ENCODE measurements at places on chromosomes 12 and 14.

- DNase-seq, result no peak
Observed at GRCh38 chr12:55666508-55666907, 29.8 kb downstream of the OR10P1 start.

DNA sequence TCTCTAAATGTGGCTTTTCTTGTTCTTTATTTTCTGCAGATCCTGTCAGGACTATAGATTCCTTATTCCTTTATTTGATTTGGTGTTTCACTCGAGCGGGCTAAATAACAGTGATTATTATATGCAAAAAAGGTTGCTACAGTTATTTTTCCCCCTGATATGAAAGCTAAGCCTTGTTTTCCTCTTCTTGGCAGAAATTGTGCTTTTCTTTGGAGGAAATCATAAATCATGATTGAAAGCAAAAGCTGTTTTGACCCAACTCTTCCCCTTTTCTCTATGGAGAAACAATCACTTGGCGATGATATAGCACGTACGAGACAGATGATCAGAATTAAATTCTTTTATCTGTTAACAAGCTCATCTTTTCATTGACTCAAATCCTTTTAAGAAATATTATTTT is 31.4 kb downstream of the PPFIBP1 start:
- DNase-seq, result no peak

DNA sequence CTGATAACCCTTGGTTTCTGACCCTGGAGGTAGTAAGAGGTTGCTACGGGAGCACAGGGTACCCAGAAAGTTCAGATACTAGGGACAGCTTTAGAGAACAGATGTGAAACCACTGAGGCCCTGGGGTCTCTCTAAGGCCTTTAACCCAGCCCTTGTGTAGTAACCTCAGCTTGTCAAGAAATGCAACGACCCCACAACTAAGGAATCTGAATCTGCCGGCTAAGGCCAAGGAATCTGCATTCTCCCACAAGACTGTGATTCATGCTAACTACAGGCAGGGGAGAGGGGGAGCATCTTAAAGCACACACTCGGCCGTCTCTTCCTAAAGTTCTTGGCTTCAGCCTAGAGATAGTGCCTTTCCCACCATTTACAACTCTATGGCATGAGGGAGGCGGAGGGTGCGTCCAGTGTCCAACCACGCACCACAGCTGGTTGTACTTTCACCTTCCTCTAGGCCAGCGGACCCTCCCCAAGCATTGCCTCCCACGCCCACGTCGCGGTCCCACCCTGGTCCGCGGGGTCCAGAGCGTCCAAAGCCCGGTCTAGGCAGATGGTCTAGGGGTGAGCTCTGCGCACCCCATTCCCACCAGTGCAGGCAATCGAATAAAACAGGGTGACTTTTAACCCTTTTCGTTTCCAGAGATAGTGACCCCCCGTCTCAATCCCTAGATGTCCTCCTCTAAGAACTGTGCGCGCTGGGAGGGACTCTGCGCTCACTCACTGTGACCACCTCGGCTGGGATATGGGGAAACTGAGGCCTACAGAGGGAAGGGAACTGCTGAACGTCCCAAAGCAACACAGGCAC is 735 bp upstream of the VASH1 start:
- DNase-seq, result no peak

DNA sequence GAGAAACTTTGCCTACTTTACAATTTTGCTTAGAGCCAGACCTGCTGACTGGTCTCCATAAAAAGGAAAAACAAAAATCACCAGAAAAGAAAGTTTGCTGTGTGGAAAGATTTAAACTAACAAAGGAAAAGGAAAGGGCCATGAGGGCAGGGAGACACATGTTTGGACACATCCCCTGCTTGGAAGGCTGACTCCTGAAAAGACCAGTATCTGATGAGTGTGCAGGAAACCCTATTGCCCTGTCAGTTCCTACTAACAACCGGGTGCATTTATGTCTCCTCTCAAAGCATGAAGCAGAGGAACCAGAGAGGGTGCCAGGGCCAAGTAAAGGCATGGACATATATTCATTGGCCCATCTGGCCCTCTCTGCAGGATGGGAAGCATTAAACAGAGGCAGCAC is 7.0 kb upstream of the STAB2 start:
- DNase-seq, result no peak

- DNase-seq, result no peak
Observed at GRCh38 chr12:52166672-52167071, 25.1 kb downstream of the KRT80 start.

GRCh38 chr12:92718483-92718990 is 15.7 kb downstream of the PLEKHG7 start:
- no peak for DNase-seq

- DNase-seq, result no peak
Observed at GRCh38 chr14:58865514-58866281, 227.9 kb downstream of the DACT1 start.

GRCh38 chr12:38328306-38328895 is 11.8 kb downstream of the ALG10B start:
- no peak for DNase-seq

GRCh38 chr14:81309511-81309910 is 88.8 kb upstream of the GTF2A1 start:
- no peak for DNase-seq

GRCh38 chr12:44875954-44876543 is at the start of gene NELL2:
Gene NELL2 (minus strand): TSS chr12:44876315. CDS start chr12:44875869, 446 bp downstream.
- peak; percentile 58 for DNase-seq

GRCh38 chr14:60710494-60710893 is 13.7 kb downstream of the SIX4 start:
- no peak for DNase-seq

- no peak for DNase-seq
Observed at GRCh38 chr14:74583689-74584434, 28.2 kb downstream of the LTBP2 start.

DNA sequence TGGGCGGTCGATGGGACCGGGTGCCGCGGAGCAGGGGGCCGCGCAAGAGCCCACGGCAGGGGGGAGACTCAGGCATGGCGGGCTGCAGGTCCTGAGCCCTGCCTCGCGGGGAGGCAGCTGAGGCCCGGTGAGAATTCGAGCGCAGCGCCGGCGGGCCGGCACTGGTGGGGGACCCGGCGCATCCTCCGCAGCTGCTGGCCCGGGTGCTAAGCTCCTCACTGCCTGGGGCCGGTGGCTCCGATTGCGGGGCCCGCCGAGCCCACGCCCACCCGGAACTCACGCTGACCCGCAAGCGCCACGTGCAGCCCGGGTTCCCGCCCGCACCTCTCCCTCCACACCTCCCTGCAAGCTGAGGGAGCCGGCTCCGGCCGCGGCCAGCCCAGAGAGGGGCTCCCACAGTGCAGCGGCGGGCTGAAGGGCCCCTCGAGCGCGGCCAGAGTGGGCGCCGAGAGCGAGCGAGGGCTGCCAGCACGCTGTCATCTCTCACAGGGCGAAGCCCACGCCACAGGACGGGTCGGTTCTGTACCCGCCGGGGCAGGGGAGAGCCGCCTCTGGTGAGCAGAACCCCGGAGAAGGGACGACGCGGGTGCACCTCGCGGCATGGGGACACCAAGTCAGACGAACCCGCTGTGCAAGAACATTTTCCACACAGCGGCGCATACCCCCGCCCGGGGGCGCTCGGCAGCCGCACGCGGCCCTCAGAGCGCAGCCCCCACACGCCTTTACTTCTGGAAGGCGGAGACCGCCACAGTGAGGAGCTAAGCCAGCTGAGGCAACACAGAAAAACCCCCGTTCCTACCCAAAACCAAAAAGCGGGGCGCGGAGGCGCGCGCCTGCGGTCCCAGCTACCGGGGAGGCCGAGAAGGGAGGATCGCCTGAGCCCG is 1.2 kb upstream of the SIVA1 start:
- DNase-seq, result no peak

GRCh38 chr12:78407722-78408121 is 456.9 kb upstream of the SYT1 start:
- DNase-seq, result no peak

DNA sequence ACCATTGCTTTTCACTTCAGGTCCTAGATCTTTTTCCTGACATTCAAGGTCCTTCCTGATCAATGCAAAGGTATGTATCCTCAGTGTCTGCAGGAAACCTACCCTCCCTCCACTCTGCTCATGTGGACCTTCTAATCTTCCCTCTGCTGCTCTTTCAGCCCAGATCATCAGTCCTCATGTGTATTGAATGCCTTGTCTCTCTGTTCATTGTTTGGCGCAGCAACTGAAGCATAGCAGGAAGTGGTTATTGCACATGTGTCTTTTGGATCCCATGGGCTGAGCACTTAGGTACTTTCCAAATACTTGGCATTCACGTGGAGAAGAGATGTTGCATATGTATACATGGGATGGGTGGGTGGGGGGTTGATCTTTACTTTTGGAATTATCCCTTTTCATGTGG is 4.3 kb upstream of the NIN start:
- no peak for DNase-seq

GRCh38 chr12:123942238-123942653 is 30.4 kb downstream of the CCDC92 start:
- no peak for DNase-seq

- DNase-seq, result no peak
Observed at GRCh38 chr12:64225626-64226025, 3.5 kb upstream of the KICS2 start.

GRCh38 chr14:100772607-100773165 is 46.0 kb downstream of the DLK1 start:
- no peak for DNase-seq

DNA sequence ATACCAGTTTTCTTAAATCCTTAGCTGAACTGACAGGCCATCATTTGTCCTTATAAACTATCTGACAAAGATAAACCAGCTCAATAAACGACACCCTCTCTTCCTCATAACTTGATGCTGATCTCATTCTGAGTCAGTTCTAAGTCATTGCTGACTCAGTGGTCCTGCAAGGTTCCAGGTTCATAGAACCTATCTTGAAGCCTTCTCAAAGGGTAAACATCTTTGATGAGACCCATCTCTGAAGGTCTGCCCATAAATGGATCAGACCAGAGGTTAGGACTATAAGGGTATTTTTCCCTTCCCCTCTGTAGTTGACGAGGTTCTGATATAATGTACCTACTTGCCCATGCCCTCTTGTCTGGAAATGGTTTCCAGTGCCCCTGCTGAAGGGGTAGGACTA is 11.9 kb downstream of the NAA25 start:
- DNase-seq, result no peak

GRCh38 chr14:104140213-104140462 is 1.8 kb downstream of the KIF26A start:
- no peak for DNase-seq

- DNase-seq, result no peak
Observed at GRCh38 chr14:95313707-95314106, 6.0 kb downstream of the CLMN start.

GRCh38 chr12:108375986-108376663 is 37.0 kb upstream of the CMKLR1 start:
- DNase-seq, result no peak

DNA sequence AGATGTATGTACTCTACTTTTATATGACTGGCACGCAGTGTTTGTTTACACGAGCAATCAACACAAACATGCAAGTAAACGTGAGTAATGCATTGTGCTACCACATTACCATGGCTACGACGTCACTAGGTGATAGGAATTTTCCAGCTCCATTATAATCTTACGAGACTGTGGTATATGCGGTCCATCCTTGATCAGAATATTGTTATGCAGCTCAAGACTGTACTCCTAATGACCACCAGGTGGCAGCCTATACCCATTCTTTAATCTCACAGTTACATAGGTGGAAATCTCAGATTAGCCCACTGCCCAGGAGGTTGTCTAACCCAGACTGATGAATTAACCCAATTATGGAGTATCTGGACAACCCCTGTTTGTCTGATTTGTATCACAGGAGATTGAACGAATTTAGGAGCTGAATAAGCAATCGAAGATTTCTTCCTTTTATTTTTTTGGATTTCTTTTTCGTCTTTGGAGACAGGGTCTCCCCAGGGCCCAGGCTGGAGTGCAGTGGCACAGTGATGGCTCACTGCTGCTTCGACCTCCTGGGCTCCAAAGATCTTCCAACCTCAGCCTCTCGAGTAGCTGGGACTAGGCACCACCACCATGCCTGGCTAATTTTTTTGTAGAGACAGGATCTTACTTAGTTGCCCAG is 8.7 kb upstream of the TESPA1 start:
- no peak for DNase-seq

DNA sequence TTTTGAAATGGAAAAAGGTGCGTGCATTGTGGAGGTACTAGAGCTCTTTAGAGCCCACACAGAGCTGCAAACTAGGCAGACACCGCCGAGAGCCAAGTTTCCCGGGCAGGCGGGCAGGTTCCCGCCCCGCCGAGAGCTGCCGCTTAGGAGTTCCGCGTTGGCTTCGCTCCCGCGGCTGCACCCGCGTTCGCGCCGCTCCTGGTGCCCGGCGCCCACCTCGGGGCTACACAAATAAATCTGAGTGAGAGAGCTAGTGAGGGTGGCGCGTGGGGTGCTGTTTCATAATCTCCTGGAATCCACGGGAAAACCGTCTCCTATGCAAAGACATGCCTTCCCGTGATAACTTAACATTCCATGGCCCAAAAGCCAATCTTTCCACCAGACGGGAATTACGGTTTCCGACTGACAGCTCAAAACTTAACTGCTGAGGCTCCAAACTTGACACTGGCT is 645 bp downstream of the KITLG start:
- no peak for DNase-seq

- no peak for DNase-seq
Observed at GRCh38 chr12:20120403-20120725, 248.0 kb upstream of the PDE3A start.

GRCh38 chr12:85237327-85237726 is 42.7 kb upstream of the ALX1 start:
- no peak for DNase-seq

DNA sequence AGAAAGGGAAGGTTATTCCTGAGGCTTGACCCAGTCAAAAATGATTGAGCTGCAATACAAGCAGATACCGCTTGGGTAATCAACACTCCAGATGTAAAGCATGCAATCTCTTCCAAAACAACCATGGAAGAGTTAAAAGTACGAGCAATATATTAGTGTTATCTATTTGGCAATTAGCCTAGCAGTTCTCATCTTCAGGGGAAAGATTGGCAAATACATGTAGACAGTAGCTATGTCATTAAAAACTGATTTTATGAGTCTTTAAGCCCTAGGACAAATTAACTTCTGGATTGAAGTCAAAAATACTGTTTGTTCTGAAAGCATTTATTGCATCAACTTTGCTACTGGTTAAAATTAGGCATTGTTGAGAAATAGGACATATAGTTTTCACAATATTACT is 9.3 kb upstream of the GYS2 start:
- no peak for DNase-seq

DNA sequence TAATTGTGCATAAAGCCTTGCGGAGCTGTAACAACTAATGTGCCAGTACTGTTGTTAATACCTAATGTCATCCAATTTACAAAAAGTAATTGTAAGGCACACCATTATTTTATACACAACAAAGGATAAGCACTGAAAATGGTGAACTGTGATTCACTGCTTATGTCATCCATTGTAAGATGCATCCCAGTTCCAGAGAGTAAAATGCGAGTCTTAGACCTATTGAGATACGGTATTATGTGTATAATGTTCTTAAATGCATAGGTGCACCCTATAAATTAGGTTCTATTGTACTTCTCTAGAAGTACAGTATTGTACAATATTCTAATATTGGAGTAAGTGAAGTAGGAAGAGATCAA is 406 bp downstream of the PARP2 start:
- DNase-seq, result no peak

DNA sequence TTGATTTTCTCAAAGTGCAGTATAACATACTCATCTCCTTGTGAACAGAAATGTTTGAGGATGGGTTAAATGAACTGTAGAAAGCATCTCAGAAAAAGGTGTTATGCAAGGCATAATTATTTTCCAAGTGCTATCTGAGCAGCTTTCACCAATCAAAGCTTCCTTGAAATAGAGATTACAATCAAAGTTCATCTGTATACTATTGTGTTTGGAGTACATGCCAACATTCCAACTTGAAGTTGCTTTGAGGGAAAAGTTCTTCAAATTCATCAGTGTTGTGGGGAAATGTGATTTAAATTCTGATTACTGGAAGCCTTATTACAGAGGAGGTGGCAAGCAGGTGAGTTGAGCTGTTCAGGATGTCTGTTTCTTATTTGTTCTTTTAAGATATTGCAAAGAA is 68.2 kb downstream of the TMTC2 start:
- no peak for DNase-seq

All from stimulated activated CD4-positive, alpha-beta T cell treated with anti-CD3 and anti-CD28 coated beads, TNF-alpha, amount 100 ng/mL, for 4 hours (primary cell).